ENCODE measurements at places on chromosomes 3 and 15.
A peak's percentile ranks its signal among the peaks of the same experiment; 100 is the strongest.

- no peak for DNase-seq
These were observed 33.4 kb upstream of the XRN1 start for GRCh38 chr3:142481196-142481595.

- DNase-seq, result peak; percentile 57
These were observed 2.5 kb downstream of the XIRP1 start for GRCh38 chr3:39189959-39190269.

DNA sequence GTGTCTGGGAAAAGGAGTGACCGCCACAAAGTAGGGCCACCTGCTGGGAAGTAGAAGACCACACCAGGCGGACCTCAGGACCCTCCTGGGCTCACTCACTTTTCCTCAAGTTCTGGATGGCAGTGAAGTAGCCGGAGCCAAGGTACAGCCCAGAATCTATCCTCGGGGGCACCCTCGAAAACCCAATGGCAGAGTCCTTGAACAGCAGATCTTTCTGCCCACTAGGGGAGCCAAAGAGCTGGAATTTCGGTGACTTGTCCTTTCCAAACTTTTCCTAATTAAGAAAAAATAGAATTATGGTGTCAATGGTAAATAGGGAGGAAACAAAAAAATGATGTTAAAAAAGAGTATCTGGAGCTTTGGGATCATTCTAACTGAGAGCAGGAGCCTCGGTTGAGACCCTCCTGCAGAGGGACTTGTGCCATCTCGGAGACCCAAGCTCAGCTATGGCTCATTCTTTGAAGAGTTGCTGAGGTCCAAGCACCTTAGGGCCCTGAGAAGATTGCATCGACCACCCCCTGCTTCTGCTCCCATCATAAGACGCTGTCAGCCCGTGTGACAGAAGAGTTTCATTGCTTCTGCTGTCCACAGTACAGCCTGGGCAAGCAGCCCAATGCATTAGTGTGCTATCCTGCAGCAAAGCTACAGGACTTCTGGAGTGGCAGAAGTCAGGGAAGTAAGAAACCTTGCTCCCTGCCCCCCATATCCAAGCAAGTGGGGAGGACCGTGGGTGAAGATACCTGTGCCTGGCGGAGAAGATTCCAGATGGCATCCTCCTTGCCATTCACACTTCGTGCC lies 14.8 kb downstream of the LTF start:
- DNase-seq, result no peak

DNA sequence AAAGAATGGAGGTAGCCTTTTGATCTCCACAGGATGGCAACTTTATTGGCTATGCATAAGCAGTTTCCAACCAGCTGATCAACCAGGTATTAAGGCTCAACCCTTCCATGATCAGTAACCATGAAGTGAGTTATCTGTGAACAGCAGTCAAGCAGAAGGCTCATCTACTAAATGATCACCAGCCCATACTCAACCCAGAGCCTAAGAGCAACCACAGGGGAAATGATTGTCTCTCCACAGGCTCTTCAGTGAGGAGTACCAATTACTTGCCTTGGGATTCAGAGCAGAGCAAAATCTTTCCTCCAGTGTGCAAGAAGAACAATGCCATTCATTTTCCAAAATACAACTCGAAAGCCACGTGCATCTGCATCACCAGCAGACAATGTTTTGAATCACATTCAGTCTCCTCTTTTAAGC lies 754.8 kb downstream of the ROBO1 start:
- DNase-seq, result peak; percentile 38

DNA sequence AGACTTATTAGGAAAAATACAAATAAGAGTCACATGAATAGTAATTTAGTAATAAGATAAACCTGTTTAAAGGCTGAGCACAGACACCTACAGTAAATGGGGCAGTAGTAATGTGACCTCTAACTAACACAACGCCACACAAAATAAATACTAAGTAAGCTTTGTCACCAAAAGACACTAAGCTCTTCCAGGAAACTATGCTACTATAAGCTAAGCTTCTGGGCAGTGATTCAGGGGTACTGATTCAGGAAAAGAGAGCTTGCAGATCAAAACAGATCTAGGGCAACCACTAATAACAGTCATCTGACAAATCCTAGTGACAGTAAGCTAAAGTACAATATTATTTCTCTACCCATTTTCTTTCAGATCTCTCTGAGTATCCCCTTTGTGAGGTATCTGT lies 68.8 kb downstream of the PLOD2 start:
- no peak for DNase-seq

- no peak for DNase-seq
These were observed 42.6 kb downstream of the HCN4 start for GRCh38 chr15:73326157-73326556.

DNA sequence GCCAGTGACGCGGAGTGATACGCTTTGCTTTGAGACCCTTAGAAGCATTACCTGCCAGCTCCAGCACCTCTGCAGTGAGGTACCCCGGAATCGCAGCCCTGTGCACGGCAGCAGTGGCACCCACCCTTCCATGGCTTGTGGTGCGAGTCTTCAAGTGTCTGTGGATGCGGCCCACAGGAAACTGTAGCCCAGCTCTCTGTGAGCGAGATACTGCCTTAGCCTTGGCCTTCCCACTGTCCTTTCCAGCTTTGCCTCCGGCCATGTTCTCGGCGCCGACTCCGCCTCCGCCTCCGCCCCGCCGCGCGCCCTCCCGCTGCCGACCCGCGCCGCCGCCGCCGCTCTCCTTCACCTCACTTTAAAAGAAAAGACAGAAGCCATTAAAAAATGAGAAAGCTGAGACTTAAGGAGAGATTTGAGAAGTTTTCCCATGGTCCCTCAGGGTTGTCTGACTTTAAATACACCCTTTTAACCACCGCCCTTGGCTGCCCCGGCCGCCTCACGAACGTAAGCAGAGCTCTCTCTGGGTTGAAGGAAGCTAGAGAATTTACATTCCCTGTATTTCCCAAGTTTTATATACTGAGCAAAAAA lies 78.5 kb upstream of the FAM174B start:
- DNase-seq, result peak; percentile 17

GRCh38 chr3:141763088-141763750 lies at the start of gene GRK7:
GRK7 (plus strand) TSS chr3:141763408; CDS start chr3:141778285, 14,877 bp downstream.
- no peak for DNase-seq

GRCh38 chr3:35673017-35673416 lies 33.7 kb downstream of the ARPP21 start:
- DNase-seq, result no peak

GRCh38 chr15:66943456-66944095 lies 121.8 kb upstream of the SMAD3 start:
- DNase-seq, result no peak

DNA sequence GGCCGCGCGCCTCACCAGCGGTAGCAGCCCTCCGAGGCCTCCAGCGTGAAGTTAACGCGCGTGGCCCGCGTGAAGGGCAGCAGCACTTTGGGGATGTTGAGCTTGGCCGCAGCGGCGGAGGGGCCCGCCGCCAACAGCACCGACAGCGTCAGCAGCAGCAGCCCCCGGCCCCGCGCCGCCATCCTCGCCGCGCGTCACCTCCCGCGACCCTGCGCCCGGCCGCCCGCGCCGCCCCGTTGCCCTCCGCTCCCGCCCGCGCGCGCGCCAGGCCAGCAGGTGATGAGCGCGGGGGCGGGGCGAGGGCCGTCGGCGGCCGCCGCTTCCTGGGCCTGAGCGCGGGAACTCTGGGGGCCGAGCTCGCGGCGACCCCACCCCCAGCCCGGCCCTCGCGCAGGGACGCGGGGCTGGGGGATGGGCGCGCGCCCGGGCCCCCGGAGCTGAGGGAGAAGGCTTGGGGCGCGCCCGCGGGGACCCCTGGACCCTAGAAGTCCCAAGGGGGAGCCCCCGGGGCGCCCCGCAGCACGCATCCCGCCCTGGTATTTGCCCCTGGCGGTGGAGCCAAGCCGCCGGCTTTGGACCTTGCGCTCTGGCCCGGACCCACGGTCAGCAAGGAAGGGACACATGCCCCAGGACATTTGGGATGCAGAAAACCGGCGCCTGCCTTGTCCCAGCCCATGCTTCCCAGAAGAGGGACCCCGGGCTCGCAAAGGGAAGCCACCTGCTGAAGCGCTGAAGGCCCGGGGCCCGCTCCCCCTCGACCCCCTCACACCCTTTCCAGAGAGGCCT lies at the start of gene NUP210:
TSS of gene NUP210 (minus strand) at position 278 of the 786 bp plus-strand sequence. CDS start at position 182, 96 bp downstream.
- DNase-seq, result no peak

GRCh38 chr15:68268405-68268804 lies 9.1 kb upstream of the FEM1B start:
- DNase-seq, result no peak

DNA sequence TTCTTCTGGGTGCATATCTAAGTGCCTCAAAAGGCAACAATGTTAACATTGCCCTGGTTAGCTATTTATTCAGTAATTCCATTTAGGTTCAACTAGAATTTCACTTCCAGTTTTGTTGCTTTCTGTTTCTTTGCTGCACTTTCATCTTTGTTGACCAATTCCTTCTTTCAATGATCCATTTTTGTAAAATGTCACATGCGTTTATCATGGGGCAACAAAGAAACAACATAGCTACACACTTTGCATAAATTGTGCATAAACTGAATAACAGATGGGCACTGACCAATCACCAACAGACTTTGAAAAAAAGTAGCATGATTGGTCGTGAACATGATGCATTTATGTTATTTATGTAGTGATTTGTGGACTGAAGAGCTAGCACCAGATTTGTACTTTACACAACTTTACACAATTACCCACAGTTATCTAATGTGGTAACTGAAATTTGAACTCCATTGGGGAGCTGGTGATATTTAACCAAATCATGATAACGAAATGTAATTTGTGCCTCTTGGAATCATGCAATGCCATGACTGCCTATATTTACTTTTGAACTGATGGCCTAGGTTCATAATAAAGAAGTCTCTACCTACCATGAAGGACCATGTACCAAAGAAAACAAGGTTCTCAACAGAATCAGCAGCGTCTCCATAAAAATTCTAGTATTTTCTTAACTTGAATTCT lies 7.1 kb upstream of the CPOX start:
- no peak for DNase-seq

- DNase-seq, result no peak
These were observed 163.3 kb upstream of the THBS1 start for GRCh38 chr15:39417366-39418134.

DNA sequence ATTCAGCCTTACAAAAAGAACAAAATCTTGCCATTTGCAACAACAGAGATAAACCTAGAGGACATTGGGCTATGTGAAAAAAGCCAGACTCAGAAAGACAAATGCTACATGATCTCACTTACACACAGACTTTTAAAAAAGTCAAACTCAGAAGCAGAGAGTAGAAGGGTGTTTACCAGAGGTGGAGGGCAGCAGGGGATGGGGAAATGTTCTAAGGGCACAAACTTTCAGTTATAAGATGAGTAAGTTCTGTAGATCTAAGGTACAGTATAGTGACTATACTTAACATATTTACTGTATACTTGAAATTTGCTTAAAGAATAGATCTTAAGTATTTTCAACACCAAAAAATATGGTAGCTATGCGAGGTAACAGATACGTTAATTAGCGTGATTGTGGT lies 3.0 kb downstream of the MYEF2 start:
- DNase-seq, result no peak

- no peak for DNase-seq
These were observed 8.0 kb upstream of the PARL start for GRCh38 chr3:183892610-183893214.

- no peak for DNase-seq
These were observed 762.8 kb upstream of the NR2F2 start for GRCh38 chr15:95567686-95568085.
